ENCODE measurements at places on chromosomes 3 and 15.

DNA sequence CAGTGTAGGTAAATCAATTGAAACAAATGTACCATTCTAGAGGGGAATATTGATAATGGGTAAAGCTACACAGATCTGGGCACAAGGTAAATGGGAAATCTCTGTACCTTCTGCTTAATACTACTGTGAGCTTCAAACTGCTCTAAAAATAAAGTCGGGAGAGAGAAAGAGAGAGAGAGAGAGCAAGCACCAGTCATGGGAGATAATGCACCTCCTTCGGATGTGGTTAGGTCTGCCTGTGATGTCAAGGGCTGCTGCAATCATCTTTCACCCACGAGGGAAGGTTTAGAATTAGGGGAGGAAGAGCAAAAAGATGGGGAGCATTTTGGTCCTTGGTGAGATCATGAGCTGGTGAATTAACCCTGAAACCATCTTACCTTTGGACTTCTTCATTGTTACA is 219.1 kb downstream of the ZNF385D start:
- no peak for DNase-seq

- no peak for DNase-seq
These were observed 135.2 kb downstream of the BBX start for GRCh38 chr3:107657971-107658370.

GRCh38 chr3:112128843-112129727 is 4.0 kb downstream of the GCSAM start:
- DNase-seq, result no peak

DNA sequence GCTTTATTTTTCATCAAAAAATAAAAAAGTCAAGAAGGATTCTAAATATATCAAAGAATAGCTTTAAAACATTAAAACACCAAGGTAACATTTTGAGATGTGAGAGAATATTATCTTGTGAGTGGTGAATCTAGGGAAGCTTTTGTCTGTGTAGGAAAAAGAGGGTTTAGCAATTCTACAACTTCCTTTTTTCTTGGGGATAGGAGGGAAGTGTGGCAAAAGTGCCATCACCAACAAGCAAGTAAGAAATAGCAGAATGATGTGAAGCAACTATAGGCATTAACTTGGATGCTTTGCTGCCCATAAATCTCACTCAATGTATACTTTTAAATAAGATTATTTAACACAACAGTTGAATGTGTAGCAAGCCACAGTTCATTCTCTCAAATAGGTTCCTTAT is 57.8 kb upstream of the SUCLG2 start:
- DNase-seq, result no peak

All from neuronal stem cell (in vitro differentiated cells).